ENCODE measurements at places on chromosomes 2 and 18. TPM values are rescaled to one million over a fixed set of nuclear protein-coding genes. Genes with fewer than 3 reads are reported as not detected.

The HMSD gene
- total RNA-seq = not detected

The LCLAT1 gene
- 9.9 TPM for total RNA-seq

The CLEC4F gene
- 0.09 TPM for total RNA-seq

The UGT1A8 gene
- total RNA-seq = not detected

The ANKRD30BL gene
- total RNA-seq = 0.22 TPM

The KIF1A gene
- 7.3 TPM for total RNA-seq

The NEB gene
- 1,157 TPM for total RNA-seq

The TANC1 gene
- 14.3 TPM for total RNA-seq

The OXER1 gene
- total RNA-seq = 2.2 TPM

The PROKR1 gene
- total RNA-seq = 1.2 TPM

The REEP1 gene
- total RNA-seq = 48.0 TPM

The RUFY4 gene
- total RNA-seq = 0.27 TPM

The ITGB6 gene
- total RNA-seq = 37.7 TPM

The CD207 gene
- total RNA-seq = 0.13 TPM

The CTLA4 gene
- 0.31 TPM for total RNA-seq

The KCNG3 gene
- 0.09 TPM for total RNA-seq

The VWC2L gene
- not detected for total RNA-seq

The PCARE gene
- total RNA-seq = 0.09 TPM

The DSG1 gene
- total RNA-seq = not detected

The CGREF1 gene
- 6.7 TPM for total RNA-seq

The ATOH8 gene
- 15.7 TPM for total RNA-seq

The SP140 gene
- 0.22 TPM for total RNA-seq

The ITGA4 gene
- total RNA-seq = 19.5 TPM

The COBLL1 gene
- total RNA-seq = 7.0 TPM

The DHRS9 gene
- 0.31 TPM for total RNA-seq

The ATP6V1C2 gene
- 1.1 TPM for total RNA-seq

The RAB6C gene
- 0.09 TPM for total RNA-seq
